ENCODE measurements at places on chromosomes 1 and 21.

GRCh38 chr1:22436948-22437347, 14.7 kb upstream of the ZBTB40 start:
- no peak for DNase-seq

DNA sequence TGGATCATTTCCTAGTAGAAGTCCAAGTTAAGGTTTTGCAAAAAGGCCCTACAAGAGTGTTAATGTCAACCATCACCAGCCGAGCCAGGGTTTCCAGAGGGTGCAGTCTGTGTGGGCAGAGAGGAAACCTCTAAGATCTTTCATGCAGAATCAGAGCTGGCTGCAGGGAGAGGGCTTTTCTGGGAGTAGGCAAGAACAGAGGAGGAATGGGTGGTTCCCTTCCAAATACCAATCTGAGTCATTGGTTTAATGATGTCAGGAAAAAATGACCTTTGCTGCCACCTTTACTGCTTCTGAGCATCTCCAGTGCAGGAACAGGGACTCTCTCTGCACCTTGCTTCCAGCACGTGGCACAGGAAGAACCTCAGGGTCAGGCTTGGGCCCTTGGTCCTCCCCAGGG, 73.8 kb downstream of the TNR start:
- DNase-seq = no peak

DNA sequence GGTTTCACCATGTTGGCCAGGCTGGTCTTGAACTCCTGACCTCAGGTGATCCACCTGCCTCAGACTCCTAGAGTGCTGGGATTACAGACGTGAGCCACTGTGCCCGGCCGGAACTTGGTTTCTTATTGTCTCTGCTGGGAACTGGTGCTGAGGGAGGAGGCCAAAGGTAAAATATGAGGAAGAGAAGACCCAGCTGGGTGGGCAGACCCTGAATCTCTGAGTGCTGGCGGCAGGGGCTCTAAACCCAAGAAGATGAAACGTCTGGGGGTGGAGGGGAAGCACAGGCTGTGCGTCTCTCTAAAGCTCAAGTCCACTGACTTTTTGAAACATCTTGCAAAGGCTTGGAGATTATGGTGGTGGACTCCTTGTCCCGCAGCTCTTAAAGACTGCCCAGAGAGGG, 82.0 kb upstream of the TLR5 start:
- DNase-seq = no peak

DNA sequence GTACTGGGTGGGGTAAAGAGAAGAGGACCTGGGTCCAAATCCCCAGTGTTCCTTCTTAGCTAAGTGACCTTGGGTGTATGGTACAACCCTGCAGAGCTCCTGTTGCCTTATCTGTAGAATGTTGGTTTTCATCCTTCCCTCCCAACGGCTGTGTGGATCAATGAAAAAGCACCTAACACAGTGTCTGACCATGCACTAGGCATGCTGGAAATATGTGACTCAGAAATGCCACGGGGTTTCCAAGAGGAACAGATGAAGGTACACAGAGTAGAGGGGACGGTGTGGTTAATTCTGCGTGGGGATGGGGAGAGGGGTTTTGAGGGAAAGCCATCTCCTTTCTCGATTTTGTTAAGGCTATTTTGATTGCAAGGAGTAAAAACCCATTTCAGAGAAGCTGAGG, 8.6 kb downstream of the NIPAL3 start:
- DNase-seq = no peak

- DNase-seq = no peak
Measured at GRCh38 chr1:33377013-33377412, 53.9 kb downstream of the PHC2 start.

Data from brain (organoid and tissue), 16 donors.